ENCODE measurements at places on chromosomes 12 and 14.

DNA sequence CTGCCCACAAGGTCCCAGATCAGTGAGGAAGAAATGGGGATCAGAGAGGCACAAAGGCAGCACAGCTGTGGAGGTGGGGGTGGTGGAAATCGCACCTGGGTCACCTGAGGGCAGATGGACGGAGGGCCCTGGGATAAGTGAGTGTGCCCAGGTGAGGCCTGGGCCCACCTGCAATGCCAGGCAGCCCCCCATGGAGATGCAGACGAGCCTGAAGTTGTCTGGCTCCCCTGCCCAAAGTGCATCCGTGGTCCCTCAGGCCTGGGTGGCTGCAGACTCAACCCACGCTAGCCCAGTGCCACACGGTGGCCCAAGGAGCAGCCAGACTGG lies 84.9 kb downstream of the NCOR2 start:
- DNase-seq = no peak

DNA sequence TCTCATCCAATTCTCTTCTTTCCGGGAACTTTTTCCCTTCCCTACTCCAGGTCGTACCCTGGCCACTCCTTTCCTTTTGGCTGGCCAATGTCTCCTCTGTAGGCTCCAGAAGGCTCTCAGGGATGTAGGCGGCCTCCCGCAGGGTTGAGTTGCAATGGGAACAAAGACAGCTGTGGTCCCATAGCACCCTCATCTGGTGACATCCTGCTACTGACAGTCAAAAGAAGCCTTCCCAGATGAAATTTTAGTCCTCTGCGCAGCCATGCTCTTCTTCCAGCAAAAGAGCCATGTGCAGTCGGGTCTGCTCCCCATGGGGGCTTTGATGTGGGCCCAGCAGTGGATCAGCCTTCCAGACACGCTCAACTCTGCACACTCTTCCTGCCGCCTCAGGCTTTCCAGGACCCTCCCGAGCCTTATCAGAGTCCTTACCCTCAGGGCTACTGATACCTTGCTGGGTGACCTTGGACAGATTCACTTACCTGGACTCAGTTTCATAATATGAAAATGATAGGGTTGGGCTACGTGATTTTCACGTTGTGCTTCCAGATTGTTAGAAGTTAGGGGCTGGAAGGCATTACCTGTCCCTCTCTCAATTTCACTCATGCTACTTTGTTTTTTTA lies 5.5 kb upstream of the CELA1 start:
- no peak for DNase-seq

DNA sequence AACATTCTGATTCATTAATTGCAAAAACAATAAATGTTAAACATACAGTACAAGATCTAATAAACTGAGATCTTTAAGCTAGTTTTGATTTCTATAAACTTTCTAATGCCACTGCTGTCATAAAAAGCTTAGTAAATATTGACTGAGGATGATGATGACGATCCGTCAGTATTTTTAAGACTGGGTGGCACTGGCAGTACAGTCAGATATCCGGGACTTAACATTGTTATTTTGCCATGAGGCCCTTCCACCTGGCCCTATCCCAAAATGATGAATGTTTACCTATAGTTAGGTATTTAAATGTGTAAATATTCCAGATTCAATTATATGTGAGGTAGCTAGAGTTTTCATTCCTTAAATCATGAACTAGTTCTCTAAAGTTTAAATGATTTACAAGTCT lies 158.5 kb downstream of the FOXA1 start:
- no peak for DNase-seq

DNA sequence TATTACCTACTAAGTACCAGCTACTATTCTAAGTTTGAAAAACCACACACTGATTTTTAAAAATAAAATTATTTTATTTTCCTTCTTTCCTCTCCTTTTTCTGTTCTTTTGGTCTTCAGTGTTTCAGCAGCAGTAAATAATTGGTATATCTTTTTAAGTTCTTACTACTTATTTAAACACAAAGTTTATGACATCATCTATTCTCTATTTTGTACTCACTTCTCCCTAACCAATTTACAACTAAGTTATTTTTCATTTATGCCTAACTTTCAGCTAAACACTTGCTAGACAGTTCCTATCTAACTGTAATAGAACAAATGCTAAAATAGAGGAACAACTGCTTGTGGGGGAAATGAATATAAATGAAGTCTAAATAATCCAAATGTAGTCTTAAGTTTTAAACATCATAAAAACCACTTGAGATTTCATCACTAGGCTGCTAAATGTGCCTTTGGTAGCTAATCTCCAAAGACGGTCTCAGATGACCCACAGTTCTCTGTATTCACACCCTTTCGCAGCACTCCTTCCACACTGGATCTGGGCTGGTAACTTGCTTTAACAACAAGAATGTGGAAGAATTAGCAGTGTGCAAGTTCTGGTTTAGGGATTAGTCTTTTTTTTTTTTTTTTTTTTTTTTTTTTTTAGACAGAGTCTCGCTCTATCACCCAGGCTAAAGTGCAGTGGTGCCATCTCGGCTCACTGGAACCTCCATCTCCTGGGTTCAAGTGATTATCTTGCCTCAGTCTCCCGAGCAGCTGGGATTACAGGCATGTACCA lies 41.0 kb downstream of the TFCP2 start:
- no peak for DNase-seq

DNA sequence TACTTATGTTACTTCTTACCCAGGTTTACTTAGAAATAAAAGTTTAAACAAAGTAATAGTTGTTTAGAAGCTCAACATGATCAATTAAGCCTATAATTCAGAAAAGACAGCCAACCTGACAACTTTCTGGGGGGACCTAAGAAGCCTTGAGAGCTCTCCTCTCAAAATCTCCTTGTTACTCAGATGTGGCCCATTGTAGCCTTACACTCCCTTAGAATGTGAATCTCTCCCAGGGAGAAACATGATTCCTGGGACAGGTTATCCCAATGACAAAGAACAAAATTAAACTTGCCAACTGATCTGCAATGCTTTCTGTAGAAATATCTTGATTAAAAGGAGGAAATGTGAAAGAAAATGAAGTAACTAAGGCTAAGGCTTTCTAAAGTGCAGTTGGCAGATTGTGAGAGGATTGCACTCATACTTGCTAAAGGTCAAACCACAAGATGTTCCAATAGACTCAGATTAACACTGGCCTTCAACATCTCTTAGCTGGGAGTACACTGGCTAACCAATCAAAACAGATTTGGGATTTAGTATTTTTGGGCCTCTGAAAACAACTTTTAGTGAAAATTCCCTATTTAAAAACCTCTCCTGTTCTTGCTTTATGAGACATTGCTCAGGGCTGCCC lies 72.3 kb upstream of the TMX1 start:
- DNase-seq = no peak

DNA sequence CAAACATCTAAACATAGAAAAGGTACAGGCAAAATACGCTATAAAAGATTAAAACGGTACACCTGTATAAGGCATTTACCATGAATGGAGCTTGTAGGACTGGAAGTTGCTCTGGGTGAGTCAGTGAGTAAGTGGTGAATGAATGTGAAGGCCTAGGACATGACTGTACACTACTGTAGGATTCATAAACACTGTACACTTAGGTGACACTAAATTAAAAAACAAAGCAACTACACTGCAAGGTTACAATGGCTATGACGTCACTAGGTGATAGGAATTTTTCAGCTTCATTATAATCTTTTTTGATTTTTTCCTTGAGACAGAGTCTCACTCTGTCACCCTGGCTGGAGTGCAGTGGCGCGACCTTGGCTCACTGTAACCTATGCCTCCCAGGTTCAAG lies 269.2 kb downstream of the KSR2 start:
- DNase-seq = no peak

DNA sequence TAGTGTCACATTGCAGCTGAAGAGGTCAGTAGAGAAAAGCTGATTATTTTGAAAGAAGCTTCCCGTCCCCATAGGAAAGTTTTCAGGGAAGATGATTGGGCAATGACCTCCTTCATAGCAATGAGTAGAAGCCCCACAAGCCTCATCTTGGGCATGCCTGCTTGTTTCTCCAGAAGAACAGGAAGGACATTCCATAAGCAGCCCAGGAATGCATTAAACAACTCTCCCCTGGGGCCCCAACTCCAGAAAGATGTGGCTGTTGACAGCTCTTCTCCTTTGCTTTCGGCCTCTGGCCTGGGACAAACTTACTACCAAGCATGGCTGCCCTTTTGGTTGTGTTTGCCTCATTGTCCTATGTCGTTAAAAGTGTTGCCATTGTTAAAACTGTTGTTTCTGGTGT lies 5.7 kb upstream of the VDR start:
- no peak for DNase-seq

GRCh38 chr14:55158412-55158811 lies 29.4 kb downstream of the LGALS3 start:
- no peak for DNase-seq

GRCh38 chr14:53628732-53629430 lies 327.7 kb downstream of the BMP4 start:
- DNase-seq = no peak

- no peak for DNase-seq
Observed at GRCh38 chr12:111359231-111359913, 9.5 kb downstream of the PHETA1 start.

- no peak for DNase-seq
Observed at GRCh38 chr12:78120306-78120705, 289.6 kb downstream of the NAV3 start.

DNA sequence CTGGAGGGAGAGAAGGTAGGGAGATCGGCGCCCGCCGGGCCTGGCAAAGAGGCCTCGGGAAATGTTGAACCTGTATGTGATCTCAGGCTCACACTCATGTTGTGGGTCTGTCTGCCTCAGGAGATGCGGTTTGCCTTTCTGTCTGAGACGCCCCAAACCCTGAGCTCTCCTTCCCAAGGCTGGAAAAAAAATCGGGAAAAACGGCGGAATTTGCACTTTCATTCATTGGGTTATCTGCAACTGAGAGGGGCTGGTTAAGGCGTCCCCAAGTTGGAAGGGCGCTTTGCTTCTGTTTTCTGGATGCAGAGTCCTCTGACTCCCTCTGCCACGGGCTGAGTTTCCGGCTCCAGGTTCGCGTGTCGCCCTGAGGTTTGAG lies 5.0 kb upstream of the HOXC9 start:
- DNase-seq = no peak

GRCh38 chr12:63968673-63969072 lies 124.2 kb downstream of the SRGAP1 start:
- no peak for DNase-seq

- no peak for DNase-seq
Observed at GRCh38 chr12:31618228-31619025, 27.5 kb upstream of the DENND5B start.

DNA sequence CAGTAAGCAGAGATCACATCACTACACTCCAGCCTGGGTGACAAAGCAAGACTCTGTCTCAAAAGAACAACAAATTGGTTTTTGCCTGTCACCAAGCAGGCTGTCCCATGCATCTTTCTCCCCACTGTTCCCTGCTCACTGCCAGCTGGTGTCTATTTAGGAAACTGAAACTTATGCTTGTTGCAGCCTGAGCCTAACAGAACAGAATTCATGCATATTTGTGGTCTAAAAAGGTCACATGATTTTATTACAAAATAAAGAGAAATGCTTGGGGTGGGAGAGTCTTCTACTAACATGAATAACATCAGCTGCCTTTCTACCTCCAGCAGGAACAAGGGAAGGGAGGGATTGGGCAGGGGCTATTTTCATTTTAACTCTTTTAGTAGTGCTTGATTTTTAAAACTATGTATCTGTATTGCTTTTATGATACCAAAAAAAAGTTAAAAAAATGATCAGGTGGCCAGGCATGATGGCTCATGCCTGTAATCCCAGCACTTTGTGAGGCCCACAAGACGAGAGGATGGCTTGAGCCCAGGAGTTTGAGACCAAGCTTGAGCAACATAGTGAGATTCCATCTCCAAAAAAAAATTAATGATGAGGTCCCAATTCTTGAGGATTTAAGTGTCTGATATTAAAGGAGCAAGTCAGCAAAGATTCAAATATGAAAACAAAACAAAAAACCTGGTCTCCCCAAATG lies 923 bp downstream of the STAT2 start:
- no peak for DNase-seq

DNA sequence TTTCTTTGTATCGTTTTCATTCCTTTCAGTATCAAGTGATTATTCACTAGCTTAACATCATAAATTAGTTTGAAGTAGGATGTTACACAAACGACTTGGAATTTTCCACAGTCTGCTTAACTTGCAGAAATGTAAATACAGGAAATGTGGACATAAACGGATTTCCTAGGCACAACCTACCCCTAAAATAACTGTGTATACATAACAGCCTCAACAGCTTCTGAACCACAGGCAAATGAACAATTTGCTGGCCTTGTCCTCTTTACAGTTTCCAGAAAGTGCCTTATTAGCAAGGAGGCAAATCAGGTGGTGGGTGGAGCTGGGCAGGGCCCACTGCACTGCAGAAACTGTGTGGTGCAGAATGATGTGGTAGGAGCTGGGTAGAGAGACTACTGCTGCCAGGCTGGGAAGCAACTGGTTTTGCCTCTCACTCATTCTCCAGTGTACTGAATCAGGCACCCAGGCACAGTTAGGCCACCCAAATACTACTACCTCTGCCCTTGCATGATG lies 14.1 kb downstream of the DRAM1 start:
- peak; percentile 38 for DNase-seq

GRCh38 chr14:90628825-90629224 lies 187.4 kb downstream of the TTC7B start:
- DNase-seq = no peak

DNA sequence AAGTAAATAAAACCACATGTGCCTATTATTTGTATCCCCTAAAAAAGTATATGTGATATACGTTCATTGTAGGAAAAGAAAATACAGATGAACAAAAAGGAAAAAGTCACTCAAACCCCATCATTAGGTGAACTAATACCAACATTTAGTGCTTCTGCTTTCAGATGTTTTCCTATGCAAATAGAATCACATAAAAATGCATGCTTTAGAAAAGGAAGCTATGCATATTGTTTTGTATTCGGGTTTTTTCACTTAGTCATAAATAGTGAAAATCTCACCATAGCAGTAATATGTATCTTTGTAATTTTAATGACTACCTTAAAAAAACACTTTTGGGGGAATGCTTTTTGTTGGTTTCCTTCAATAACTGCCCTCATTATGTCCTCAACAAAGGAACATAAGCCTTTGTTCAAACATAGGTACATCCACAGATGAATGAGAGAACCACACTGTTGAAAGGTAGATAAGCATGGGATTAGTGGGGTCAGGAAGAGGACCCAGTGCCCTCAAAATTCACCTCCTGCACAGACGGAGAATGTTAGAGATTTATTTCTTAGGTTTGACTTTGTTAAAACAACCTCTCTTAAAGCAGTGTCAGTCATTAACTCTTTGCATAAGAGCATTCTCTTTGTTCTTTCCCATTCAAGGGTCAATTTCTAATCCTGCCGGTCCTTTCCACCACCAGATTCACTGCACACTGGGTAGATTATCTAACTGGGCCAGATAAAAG lies 6.5 kb downstream of the AMDHD1 start:
- no peak for DNase-seq

GRCh38 chr14:105086833-105087307 lies 21.6 kb upstream of the GPR132 start:
- peak; percentile 90 for DNase-seq

GRCh38 chr12:123149501-123150274 lies 1.2 kb downstream of the PITPNM2 start:
- no peak for DNase-seq
